ENCODE measurements at places on chromosomes 6 and 20.
A peak's percentile ranks its signal among the peaks of the same experiment; 100 is the strongest.

DNA sequence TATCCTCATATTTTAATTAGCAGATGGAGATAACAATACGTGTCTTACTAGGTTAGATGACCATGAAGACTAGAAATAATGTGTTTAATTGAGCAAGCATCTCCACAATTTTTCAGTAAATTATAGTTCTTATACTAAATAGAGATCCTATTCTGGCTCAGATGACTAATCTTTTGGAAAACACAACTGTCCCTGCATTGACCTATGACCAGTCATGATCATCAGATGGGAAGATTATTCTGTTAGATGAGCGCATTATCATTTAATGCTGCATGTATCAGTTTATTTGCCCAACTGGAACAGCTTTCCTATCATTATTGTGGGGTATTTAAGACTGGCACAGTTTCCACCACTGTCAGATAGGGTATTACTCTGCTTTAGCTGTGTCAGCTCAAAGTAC lies 185.5 kb downstream of the MOXD1 start:
- no peak for DNase-seq

DNA sequence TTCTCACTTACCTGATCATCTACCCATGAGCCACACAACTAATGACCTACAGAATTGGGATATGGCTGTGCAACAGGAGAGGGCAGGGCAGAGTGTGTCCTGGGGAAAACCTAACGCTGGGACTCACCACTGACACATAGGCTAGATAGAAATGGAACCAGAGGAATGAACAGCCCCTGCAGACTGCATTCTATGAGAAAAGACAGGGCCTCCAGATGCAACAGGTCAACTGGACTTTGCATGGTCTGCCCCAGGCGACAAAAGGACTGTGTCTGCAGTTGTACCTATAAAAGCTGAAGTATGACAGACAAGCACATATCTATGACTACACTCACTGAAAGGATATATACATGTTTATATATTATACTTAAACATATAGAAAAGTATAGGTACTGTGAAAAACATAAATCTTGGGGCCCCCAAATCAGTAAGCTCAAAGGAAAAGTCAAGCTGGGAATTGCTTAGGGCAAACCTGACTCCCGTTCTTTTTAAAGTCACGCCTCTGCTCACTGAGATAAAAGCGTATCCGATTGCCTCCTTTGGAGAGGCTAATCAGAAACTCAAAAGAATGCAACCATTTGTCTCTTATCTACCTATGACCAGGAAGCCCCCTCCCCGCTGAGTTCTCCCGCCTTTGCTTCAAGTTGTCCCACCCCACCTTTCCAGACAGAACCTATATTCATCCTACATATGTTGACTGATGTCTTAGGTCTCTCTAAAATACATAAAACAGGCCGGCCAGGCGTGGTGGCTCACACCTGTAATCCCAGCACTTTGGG lies 68.5 kb downstream of the EPB41L2 start:
- no peak for DNase-seq

DNA sequence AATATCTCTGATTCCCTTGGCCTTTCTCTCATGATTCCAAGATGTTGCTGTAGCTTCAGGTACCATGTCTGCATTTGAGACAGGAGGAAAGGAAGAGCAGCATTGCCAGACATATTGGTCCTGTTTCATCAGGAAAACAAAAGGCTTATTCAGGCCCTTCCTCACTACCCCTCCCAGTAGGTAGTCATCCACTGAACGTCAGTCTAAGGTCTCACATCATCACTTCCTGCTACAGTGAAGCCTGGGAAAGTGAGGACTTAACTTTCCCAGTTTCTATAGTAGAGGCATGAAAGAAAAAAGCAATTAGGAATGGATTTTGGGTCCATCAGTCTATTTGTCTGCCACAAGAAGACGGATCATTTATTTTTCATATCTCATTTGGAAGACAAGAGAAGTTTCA lies 85.7 kb upstream of the SOX4 start:
- DNase-seq: no peak

- no peak for DNase-seq
These were observed 116.3 kb upstream of the TAB2 start for GRCh38 chr6:149201068-149201655.

DNA sequence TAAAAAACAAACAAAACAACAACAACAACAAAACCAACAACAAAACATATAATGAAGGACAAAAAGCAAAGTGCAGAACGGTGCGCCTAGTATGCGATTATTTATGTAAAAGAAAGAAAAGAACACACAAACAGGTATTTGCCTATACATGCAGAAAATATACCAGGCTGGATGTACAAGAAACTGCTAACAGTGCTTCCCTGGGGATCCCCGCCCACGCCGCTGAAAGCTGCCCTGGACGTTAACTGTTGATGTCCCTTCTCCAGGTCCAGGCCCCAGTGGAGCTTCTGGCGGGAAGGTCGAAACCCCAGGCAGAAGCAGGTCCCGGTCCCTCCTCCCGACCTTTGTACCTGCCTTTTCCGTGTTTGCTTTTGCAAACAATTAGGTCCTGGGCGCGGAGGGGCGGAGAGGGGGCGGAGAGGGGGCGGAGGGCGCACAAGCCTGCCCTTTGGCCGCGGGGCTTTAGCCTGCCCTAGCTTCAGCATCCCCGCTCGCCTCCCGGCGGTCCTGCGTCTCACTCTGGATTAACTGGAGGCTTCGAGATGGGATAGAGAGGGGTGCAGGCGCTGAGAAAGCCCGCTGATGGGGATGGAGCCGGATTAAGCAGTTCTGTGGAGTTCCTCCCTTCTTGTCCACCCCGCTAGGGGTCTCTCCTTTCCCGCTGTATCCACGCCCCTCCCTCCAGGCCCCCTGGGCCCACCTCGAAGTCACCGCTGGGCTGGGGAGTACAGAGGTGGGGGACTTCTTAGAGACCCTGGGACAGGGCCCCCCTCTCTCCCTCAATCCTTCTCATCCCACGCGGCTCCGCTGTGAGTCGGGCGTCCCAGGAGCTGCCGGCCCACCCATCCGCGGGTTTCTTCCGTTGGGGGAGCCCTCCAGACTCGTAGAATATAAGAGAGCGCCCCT lies 8.2 kb upstream of the AHCY start:
- DNase-seq: peak; percentile 39

DNA sequence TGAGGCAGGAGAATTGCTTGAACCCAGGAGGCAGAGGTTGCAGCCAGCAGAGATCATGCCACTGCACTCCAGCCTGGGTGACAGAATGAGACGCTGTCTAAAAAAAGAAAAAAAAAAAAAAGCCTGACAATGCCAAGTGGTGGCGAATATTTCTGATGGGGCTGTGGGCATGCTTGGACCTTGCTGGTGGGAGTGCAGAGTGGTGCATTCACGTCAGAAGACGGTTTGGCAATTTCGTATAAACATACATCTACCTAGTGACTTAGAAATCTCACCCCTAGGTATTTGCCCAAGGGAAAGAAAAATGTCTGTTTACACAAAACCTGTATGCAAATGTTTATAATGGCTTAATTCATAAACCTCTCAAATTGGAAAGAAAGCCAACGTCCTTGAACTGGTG lies 33.6 kb downstream of the CTCFL start:
- no peak for DNase-seq

- DNase-seq: no peak
These were observed 41.8 kb upstream of the BMP6 start for GRCh38 chr6:7684076-7684475.

GRCh38 chr20:19566226-19566945 lies 191.7 kb upstream of the RIN2 start:
- DNase-seq: no peak

- DNase-seq: peak; percentile 91
These were observed 1.4 kb upstream of the FOXO3 start for GRCh38 chr6:108559097-108559883.

DNA sequence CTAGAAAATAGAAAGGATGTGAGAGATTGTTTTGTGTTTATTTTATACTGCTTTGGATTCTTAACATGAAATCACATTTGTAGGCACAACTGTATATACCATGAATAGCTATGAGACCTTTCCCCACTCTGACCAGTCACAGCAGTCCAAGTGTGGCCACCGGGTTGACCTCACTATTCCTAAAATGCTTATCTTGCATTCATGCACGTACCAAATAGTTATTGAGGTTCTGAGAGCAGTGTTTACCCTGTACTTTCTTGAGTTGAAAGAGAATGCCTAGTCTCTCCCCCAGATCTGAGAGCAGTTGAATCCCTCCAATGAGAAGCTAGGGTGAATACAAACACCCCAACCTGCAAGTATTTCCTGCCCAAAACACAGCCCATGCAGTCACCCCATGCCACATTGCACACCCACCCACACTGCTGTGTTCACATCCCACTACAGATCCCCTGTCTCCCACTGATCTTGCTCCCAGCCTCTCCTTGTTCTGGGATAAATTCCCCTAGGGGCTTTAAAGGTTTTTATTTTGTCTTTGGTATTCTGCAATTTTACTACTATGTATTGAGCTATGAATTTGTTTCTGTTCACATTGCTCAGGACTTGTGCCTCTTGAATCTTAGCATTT lies 51.6 kb downstream of the GOPC start:
- DNase-seq: no peak

DNA sequence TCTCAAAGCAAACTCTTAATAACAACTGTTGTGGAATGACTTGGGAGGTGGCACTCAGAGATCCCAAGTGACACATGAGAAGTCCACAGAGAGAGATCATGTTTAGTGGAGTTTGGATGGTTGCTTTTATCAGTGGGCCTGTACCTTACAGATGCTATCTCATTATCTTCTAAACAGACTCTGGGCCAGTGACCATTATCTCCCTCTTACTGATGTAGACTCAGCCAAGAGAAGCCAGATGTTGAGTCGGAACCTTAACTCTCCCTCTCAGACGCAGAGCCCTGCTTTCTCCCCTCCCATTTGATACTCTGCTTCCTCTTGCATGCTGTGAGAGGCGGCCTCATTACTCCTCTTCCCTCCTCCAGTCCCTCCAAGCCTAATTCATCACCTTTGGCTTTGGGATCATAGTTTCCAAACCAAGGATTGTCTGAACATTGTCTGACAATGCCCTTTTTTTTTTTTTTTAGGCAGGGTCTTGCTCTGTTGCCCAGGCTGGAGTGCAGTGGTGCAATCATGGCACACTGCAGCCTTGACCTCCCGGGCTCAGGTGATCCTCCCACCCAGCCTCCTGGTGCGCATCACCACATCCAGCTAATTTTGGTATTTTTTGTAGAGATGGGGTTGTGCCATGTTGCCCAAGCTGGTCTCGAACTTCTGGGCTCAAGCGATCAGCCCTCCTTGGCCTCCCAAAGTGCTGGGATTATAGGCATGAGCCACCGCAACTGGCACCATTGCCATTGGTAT lies 4.5 kb upstream of the DDR1 start:
- no peak for DNase-seq

GRCh38 chr6:75188221-75188925 lies 17.5 kb downstream of the COL12A1 start:
- DNase-seq: no peak

DNA sequence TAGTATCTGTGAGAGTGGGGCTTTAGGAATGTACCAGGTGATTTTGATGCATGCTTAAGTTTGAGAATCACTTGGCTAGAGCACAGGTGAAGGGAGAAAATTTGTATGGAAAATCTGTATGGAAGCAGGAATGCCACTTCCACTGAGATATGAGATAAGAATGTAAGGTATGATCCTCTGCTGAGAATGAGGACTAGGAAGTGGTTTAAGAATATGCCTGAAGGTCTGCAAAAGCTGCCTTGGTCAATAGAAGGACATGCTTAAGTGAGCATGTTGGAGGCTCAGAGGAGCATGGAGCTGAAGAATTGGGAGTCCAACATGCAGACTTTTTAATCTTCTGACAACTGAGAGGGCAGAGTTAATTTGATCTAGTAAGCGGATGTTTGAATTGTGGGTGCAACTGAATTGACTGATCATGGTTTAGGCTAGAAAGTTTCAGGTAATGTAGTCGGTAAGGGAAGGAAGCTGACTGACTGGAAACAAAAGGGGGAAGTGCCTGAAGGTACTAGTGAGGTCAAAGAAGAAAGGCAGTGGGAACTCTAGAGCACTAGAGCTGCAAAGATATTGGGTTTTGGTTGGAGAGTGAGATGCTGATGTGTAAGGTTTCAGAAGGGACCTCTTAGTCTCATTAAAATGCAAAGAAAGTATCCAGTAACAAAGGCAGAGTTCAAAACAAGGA lies 28.6 kb upstream of the NOTCH4 start:
- DNase-seq: no peak

DNA sequence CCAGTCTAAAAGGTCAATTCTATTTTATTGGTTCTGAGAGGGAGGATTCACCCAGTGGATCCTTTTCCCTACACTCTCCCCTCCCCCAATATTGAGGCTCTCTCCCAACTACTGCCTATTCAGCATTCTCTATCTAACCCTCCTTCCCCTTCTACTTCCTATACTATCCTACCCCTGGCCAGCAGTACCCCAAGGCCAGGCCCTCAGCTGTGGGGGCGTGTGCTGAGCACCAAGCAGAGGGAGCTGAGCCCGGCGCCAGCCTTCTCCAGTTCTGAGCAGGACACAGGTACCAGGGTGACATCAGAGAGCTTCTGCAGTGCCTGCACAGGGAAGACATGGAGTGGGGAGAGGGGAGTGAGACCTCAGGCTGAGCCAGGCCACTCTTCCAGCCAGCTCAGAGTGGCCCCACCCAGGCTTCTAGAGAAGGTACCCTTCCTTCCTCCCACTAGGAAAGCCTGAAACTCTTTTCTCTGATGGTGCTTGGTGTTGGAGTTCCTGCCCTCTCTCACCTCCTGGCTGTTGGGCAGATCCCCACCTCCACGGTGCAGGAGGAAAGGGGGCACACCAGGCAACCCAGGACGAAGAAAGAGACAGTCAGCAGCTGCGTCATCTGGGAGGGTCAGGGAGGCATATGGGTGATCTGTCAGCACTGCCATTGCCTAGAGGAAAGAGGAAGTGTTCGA lies 1.9 kb downstream of the DDAH2 start:
- no peak for DNase-seq

GRCh38 chr20:10501402-10501801 lies 66.3 kb downstream of the SLX4IP start:
- DNase-seq: peak; percentile 56

GRCh38 chr6:17511580-17511979 lies 88.5 kb upstream of the FAM8A1 start:
- no peak for DNase-seq

DNA sequence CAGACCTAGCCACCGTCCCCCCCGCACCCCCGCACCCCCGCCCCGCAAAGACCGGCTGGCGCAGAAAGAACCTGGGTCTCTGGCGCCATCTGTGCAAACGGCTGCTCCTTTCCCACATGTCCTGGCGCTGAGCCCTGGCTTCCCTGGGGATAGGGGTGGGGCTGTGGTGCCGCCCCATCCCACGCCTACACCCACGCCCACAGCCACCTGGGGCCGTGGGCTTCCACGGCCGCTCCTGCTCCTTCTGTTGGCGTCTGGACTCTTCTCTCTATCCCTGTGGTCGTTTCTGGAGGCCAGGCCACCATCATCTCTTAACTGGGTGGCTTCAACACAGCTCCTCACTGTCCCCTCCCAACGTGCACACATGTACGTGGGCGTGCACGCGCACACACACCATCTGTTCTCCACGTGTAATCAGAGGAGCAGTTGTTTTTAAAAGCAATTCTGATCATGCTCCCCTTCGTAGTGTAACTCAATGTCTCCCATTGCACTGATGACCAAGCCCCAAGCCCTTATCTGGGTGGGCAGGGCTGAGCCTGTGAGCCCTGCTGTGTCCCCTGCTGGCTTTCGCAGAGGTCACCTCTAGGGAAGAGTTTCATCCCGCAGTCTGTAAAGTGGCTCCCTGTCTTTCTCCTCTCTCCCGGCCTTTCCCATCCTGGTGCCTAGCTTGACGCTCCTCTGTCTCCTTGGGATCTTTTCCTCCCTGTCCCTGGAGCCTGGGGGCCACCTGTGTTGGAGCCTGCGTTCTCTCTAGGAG lies 31.9 kb upstream of the FAM83D start:
- no peak for DNase-seq

- no peak for DNase-seq
These were observed 11.4 kb downstream of the HLA-E start for GRCh38 chr6:30500421-30501355.

All from activated naive CD8-positive, alpha-beta T cell treated with anti-CD3 and anti-CD28 coated beads, Interleukin-2, amount 10 ng/mL, durations not matched to agents 7 days and 5 days (primary cell).